T-helper 17 cell (primary cell): ENCODE measurements at places on chromosomes 1 and 21. TPM values are rescaled to one million over a fixed set of nuclear protein-coding genes. Genes with fewer than 3 reads are reported as not detected.

The SPRR2A gene
- not detected for total RNA-seq

The COL9A2 gene
- 4.3 TPM for total RNA-seq

The WARS2 gene
- 30.3 TPM for total RNA-seq

The KHDRBS1 gene
- 94.9 TPM for total RNA-seq

The PER3 gene
- 21.2 TPM for total RNA-seq

The C1orf146 gene
- total RNA-seq, result not detected

The CNTN2 gene
- not detected for total RNA-seq

The BNIPL gene
- total RNA-seq, result 0.42 TPM

The FCER1G gene
- total RNA-seq, result 8.3 TPM

The LEMD1 gene
- not detected for total RNA-seq

The CYP4A22 gene
- not detected for total RNA-seq

The GJC2 gene
- 0.94 TPM for total RNA-seq

The LCE2C gene
- total RNA-seq, result not detected

DNA sequence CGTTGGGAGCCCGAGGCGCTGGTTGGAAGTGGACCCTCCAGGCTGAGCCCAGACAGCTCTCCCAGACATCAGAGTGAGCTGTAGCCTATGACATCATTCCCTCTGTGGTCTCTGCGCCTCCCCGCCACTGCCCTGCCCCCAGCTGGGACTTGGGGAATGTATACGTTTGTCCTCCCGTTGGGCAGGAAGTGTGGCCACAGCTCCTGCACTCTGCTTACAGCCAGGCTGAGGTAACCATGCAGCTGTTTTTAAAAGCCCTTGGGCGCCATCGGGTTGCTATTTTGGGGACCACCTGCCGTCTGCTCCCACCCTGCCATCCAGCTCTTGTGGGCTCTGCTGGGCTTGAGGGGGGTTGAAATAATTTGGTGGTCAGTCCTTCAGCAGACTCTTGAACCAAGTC lies 7.8 kb downstream of the VASH2 start:
- no peak for DNase-seq

GRCh38 chr1:98322086-98322485 lies 339.4 kb upstream of the SNX7 start:
- DNase-seq, result no peak

GRCh38 chr21:16194788-16195537 lies 465.2 kb downstream of the USP25 start:
- DNase-seq, result no peak

- DNase-seq, result no peak
Observed at GRCh38 chr1:61070054-61070453, 12.3 kb upstream of the NFIA start.

DNA sequence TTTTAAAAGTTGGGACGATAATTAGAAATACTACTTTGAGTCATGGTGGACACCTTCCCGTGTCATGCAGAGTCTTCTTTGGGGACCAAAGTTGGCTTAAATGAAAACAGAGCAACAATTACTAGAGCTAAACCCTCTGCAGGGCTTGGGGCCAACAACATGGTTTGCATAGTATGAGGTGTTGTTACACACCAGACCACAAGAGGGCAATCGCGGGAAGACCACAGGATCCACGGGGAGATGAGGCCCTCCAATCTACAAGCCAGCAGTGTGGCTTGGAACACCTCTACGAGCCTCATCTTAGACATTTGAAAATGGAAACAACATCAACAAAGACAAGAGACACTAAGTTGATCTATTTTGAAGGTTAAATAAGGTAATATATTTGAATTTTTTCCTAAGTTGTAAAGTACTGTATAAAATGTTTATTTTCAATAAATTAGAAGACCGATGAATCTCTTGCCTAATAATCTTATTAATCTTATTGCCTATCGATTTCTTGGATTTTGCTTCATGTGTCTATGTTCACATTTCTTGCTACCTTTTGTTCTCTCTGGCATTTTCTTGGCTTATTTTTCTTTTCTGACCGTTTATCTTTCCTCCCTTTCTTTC lies 8.2 kb upstream of the SMCP start:
- no peak for DNase-seq

- DNase-seq, result no peak
Observed at GRCh38 chr1:17615959-17616358, 76.5 kb downstream of the ARHGEF10L start.

GRCh38 chr1:101158424-101158823 lies 78.4 kb upstream of the S1PR1 start:
- no peak for DNase-seq

DNA sequence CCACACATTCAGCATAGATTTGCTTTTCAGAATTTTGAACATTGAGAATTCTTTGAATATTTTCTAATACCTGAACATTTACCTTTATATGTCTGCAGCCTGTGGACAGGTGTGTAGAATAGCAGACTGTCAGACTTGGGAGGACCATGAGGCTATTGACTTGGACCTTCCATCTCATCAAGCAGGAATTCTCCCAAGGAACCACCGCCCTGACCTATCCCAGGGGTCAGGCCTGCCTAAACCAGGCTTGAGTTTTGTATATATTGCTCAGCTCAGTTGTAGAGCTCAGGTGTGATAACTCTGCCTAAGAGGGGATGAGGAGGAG lies 53.2 kb downstream of the RUNX1 start:
- DNase-seq, result no peak

DNA sequence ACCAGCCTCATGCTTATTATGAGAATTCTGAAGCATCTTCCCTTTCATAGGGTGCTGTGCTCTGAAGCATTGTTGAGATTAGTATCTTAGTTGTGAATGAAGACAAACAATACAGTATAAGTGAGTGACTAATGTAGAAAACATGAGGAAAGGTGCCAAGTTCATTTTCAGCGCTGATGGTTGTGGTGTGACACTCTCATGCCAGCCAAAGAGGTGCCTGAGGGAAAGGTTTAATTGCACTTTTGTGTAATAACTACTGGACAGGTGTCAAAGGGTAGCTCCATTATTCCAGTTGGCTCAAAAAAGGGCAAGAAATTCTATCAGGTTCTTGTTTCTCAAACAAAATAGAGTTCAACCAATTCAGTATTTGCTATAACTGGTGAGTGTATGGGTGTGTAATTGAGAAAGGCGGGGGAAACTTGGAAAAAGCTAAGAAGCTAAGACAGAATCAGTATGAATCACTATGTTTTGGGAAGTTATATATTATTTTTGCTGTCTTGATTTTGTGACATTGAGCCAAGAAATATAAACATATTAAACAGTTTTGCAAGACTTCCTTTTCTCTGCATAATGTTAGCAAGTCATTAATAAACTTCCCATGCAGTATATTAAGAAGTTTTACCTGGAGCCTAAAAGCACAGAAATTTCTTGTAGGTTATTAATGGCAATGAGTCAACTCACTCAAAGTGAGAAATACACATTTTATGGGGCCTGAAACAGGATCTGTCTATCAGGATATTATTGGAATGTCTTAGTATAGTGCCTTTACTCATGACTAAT lies 31.8 kb downstream of the KCNK2 start:
- DNase-seq, result no peak

DNA sequence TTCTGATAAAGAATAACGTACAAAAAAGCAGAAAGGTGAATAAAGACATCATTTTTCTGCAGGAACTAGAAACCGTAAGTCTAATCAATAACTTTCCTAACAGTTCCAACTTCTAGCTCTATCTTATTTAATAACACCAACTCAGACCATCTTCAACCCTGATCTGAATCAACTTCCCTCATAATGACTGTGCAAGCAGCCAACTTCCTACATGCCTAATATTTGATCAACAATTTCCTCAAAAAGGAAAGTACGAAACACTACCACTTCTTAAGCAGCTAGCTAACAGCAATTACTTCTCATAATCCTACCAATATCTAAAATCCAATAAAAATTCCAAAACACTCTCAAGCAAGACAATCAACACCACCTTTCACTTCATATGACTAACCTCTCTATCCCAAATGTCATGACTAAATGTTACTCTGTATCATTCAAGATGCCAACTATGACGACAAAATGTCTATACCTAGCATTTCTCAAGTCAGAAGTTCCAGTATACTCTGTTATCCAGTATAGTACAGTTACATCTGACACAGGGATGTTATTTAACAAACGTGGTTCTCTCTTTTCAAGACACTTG lies 1.7 kb downstream of the COP1 start:
- no peak for DNase-seq

- DNase-seq, result no peak
Observed at GRCh38 chr1:52913537-52913936, 8.0 kb downstream of the ECHDC2 start.

GRCh38 chr1:160945079-160945478 lies 9.5 kb downstream of the ITLN2 start:
- no peak for DNase-seq

- no peak for DNase-seq
Observed at GRCh38 chr21:35178827-35179226, 129.7 kb upstream of the RUNX1 start.

GRCh38 chr1:19617376-19617775 lies 26.7 kb upstream of the NBL1 start:
- DNase-seq, result no peak

- DNase-seq, result no peak
Observed at GRCh38 chr1:1451696-1452364, 2.3 kb downstream of the ATAD3C start.

GRCh38 chr21:43652616-43653015 lies 6.7 kb downstream of the HSF2BP start:
- DNase-seq, result no peak

DNA sequence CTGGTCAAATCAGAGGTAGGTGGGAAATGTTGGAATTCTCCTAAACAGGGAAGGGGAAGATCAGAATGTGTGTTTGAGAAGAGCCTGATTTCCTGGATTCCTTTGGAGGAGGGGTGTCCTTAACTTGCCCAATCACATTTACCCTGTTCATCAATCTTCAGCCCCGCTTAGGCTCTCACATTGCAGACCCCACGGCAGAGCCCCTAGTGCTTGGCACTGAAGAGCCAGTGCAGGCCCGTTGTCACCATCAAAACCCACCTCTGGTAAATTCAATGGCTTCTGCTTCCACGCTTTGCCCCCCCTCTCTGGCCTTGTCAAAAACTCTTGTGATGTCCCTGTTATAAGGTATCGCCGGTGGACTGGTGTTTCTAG lies 2.3 kb downstream of the AGPAT3 start:
- no peak for DNase-seq

- DNase-seq, result no peak
Observed at GRCh38 chr1:175356727-175357126, 164.2 kb upstream of the KIAA0040 start.

GRCh38 chr1:31587720-31588423 lies 11.6 kb downstream of the TINAGL1 start:
- no peak for DNase-seq

DNA sequence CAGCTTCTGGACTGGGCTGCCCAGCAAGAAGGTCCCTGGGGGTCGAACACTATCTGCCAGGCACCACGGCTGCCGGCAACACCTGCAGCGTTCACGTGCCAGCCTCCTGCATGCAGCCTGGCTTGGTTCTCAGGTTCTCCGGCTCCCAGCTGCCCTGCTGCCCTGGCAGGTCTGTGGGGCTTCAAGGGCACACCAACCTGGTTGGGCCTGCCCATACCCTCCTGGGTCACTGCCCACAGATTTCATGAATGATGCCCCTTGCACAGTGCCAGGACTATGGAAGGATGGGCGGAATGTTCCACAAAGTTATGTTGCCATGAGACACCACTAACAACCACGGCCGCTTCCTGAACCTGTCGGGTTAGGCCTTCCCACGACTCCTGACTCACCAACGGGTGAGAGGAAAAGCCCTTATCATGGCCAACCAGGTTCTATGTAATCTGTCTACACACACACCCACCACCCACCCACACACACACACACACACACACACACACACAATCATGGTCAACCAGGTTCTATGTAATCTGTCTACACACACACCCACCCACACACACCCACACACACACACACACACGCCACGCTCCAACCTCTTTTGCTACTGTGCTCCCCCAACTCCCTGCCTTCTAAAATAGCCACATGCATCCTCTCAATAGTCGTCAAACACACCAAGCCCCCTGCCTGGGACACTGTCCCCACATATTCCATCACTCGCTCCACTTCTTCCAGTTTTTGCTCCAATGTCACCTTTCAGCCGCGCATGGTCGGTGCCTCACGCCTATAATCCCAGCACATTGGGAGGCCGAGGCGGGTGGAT lies 32.2 kb downstream of the HSPG2 start:
- DNase-seq, result no peak

DNA sequence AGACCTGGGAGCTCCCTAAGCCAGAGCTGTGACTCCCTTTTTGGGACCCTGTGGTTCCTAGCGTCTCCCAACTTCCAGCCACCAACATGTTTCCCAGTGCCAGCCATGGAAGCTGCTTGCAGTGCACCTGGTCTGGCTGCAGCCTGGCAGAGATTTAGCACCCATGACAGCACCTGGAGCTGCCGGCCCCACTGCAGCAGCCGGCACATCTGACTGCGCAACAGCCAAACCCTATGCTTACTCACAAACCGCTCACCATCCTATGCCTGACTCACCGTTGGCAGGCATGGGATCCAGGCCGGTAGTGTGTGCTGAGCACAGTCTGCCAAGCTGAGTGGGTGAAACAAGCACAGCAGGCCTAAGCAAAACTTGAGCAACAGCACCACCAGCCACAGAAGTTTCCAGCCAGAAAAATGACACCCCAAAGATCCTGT lies 435.9 kb upstream of the PRMT6 start:
- no peak for DNase-seq

GRCh38 chr1:157994704-157995582 lies 1.5 kb downstream of the KIRREL1 start:
- no peak for DNase-seq

- DNase-seq, result no peak
Observed at GRCh38 chr1:194184974-194185373, 998.6 kb upstream of the B3GALT2 start.

DNA sequence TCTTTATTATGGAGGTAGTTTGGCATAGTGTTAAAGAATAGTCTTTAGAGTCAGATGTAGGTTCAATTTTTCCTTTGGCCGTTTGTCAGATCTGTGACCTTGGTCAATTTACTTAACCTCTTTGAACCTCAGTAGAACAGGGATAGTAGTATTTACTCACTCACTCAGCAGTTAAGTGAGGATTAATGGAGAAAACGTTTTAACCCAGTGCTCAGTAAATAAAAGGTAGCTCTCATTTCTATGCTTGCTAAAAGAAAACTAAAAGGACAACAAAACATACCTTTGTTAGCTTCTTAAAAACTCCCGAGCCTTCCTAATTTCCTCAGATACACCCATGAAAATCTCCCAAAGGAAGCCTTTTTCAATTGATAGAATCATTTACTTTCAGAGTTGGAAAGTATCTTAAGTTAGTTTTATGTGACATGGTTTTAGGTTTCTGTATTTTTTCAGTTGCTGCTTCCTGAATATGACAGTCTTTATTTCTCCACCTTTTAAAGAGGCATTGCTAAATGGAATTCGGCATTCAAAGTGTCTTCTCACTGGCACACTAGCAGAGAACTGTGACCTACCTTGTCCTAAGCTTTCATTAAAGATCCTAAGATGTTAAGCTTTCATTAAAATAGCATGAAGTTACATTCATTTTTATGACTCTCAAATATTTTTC lies 7.8 kb downstream of the ABCD3 start:
- DNase-seq, result no peak

GRCh38 chr1:244273845-244274619 lies 177.7 kb downstream of the ADSS2 start:
- no peak for DNase-seq

DNA sequence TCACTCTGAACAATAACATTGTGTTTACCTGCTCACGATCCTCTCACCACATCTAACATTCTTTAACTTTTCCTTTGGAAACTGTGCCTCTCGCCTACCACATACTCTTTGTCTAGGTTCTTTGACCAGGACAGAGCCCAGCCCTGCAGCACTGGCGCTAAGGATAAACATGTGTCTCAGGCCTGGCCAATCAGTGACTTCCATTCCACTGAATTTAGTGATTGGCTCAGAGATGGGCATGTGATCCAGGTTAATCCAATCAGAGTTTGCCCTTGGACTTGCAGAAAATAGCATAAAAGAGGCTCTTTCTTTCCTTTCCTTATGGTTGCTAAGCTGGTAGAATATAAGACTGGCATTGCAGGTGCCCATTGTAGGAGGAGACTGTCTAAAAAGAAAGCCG lies 605.7 kb downstream of the MATN1 start:
- no peak for DNase-seq
